ENCODE measurements at places on chromosomes 13 and 19. TPM values are rescaled to one million over a fixed set of nuclear protein-coding genes. Genes with fewer than 3 reads are reported as not detected.

The S1PR4 gene
- 0.27 TPM for total RNA-seq

The CCL25 gene
- total RNA-seq: not detected

The PDE4C gene
- total RNA-seq: 1.8 TPM

The FGF14 gene
- total RNA-seq: 2.6 TPM

The CEACAM18 gene
- not detected for total RNA-seq

The KIR3DL1 gene
- not detected for total RNA-seq

The BCL3 gene
- 14.6 TPM for total RNA-seq

The MAST1 gene
- not detected for total RNA-seq
